ENCODE measurements at places on chromosomes 4 and X.

DNA sequence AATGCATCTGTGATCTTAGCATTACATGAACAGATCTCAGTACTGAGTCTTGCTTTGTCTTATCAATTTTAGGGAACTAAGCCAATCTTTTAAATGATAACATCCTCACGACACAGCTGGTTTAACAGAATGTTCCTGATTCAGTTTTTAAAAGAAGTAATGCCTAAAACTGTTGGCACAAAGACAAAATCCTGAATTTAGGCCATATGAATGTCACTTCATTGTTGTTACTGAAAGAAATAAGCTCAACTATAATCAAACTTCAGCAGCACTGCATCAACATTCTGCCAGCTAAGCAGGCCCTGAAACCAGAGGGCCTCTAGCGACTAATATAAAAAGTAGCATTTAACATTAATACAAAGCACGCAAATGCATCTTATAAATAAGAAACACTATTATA lies 130.6 kb downstream of the FRYL start:
- no peak for DNase-seq

- peak; percentile 88 for DNase-seq
Observed at GRCh38 chr4:108172753-108173598, 4.2 kb upstream of the LEF1 start.

DNA sequence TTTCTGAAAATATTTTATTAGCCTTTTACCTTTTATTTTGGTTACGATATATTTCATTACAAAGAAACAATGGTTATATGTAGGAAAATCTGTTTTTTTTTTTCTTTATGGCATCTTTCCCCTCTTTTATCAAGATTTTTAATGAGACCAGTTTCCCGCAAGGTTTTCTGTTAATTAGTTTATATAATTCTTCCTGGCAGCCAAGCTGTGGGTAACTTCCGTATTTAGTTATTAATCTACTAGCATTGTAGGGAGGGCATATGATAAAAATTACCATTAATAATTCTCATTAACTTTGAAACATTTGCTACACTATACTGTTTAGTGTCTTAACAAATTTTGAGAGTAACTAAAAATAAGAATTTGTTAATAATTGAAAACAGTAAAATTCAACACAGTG lies 181.1 kb upstream of the GPRIN3 start:
- DNase-seq = no peak

DNA sequence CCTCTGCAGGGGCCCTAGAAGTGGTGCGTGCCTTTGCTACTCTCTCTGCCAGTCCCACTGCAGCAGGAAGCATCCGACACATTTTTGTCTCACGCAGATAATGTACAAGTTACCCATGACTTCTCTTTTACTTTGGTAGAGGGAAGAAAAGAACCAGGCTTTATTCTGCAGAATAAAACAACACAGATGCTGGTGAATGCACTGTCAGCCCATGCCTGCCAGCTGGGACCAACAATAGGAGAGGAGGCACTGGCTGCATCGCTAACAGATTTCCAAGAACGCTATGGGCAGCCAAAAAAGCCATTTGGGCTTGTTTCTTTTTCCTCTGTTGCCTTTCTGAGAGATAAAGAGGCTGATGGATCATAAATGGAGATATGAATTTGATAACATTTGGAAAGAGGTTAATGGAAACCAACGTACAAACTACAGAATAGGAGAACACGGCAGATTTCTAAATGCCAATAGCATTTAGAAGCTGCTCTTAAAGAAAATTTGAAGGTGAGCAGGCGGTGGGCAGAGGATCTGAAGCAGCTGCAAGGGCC lies 47.5 kb upstream of the IGFBP7 start:
- DNase-seq = no peak

- DNase-seq = no peak
Observed at GRCh38 chrX:133399411-133399810, 15.9 kb downstream of the GPC4 start.

- no peak for DNase-seq
Observed at GRCh38 chrX:132671229-132671641, 182.4 kb upstream of the MBNL3 start.

- no peak for DNase-seq
Observed at GRCh38 chr4:8769645-8770517, 101.8 kb downstream of the HMX1 start.

DNA sequence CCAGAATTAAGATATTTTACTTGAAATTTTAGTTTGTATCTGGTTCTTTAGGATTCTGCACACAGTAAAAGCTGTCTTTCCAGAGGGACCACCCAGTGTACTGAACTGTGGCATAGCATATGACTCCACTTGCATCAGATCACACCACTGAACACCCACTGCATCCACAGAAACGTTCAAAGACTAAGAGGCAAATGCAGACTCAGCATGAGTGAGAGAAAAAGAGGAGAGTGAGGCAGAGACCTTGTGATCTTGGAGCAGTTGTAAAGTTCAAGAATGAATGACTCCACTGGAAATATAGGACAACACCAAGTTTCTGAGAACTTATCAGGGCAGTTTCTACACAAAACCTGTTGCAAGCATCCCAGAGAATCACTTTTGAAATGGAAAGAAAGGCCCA lies 20.8 kb downstream of the PRDM5 start:
- DNase-seq = no peak

DNA sequence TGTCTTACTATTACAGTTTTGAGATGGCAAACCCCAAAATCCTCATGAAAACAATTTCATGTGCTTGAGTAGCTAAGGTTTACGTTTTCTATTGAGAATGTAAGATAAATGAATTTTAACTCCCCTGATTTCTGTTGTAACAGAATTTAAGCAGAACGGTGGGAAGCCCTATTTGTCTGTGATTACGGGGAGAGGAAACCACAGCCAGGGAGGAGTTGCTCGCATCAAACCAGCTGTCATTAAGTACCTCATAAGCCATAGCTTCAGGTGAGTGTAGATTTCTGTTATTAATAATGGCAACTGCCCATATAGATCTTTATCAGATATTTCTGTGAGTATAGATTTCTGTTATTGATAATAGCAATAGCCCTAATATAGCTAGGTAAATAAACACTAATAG lies 44.2 kb upstream of the RHOH start:
- peak; percentile 57 for DNase-seq

DNA sequence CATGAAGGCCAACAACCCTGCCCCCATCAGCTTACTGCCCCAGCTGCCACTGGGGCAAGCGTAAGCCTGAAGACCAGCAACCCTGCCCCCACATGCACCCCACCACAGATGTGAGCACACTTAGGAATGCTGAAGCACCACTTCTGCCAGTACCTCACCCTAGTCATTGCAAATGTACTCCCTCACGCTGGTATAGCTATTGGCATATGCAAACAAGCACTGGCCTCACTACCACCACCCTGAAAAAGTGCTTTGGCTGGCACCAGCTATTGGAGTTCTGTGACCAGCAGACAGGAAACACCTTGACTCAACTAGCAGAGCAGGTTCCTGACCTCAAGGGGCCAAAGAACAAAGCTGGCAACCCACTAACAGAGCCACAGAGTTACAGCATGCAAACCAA lies 534.4 kb upstream of the POU3F4 start:
- no peak for DNase-seq

DNA sequence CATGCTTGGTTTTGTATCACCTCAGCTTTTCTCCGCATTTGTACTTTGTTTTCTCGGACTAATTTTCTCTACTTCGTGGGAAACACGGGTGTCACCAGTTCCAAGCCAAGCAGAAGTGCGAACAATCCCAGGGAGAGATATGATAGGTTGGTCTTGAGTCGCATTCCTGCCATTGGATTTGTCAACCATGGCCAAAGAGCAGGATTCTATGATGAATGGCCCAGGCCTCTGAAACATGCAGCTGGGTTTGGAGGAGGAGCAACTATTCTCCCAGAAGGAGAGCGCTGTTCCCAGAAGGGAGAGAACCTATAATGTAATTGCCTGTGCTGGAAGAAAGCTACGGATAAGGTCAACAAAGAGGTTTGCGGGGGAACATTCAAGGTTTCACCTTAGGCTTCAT lies 10.3 kb upstream of the FGFBP1 start:
- no peak for DNase-seq

DNA sequence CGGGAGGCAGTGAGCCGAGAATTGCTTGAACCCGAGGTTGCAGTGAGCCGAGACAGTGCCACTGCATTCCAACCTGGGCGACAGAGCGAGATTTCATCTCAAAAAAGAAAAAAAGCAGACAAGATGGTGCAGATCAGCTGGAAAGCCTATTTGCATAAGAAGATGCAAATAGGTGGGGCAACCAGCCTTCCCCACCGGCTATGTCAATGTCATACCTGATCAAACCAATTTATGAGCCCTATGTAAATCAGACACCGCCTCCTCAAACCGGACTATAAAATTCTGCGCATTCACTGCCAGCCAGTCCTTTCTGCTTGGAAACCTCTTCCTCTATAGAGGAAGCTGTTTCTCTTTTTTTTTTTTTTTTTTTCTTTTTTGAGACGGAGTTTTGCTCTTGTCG lies 64.5 kb upstream of the CHRNA9 start:
- no peak for DNase-seq

DNA sequence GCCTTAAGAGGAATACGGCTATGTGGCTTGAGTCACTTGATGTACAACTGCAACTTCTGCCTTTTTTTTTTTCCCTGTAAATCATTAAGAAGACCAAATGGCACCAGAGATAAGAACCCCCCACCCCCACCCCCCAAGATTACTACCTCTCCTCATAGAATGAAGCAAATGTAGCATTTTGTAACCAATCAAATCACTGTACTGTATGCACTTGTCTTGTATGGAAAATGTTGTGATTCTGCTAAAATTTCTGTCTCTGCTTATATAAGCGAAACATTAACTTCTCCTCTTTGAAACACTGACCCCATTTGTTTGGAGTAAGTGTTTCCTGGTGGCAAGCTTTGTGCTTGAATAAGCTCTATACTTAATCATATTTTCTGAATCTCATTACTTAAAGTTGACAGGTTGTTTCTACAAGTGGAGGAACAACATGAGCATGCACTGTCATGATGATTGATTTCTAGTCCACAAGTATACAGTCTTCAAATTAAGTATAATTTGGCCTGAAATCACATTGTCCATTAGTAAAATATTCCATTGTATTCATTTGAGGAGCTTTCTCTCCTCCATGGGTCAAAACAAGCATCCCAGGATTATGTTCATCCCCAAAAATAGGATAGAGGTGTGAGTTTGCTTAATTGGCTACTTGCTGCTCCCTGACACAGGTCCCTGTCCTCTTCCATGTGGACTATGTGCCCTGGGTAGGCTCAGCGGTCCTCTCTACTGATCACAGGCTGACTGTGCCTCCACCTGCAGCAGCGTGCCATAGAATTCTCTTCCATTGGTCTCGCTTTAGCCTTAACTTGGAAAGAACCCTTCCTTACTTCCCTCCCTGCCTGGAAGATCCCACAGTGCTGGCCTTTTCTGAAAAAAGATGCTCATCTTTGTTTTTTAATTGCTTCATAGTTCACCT lies 104.0 kb upstream of the BMP2K start:
- no peak for DNase-seq

DNA sequence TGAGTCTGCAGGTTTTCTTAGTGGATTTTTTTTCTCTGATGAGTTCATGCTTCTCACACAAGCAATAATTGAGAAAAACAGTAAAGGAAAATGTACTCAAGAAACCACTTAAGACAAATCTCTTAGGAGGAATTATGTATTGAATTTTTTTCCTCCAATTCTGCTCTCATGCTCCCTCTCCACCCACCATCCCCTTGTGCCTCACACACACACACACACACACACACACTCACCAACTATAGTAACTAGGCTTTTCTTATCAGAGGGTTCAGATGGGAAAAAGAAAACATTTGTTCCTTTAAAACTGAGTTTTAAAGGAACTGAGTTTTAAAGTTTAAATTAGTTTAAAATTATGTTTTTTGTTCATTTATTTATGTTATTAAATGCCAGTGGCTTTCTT lies 47.0 kb upstream of the ANXA10 start:
- DNase-seq = no peak

- no peak for DNase-seq
Observed at GRCh38 chr4:41452484-41453225, 85.3 kb upstream of the LIMCH1 start.

DNA sequence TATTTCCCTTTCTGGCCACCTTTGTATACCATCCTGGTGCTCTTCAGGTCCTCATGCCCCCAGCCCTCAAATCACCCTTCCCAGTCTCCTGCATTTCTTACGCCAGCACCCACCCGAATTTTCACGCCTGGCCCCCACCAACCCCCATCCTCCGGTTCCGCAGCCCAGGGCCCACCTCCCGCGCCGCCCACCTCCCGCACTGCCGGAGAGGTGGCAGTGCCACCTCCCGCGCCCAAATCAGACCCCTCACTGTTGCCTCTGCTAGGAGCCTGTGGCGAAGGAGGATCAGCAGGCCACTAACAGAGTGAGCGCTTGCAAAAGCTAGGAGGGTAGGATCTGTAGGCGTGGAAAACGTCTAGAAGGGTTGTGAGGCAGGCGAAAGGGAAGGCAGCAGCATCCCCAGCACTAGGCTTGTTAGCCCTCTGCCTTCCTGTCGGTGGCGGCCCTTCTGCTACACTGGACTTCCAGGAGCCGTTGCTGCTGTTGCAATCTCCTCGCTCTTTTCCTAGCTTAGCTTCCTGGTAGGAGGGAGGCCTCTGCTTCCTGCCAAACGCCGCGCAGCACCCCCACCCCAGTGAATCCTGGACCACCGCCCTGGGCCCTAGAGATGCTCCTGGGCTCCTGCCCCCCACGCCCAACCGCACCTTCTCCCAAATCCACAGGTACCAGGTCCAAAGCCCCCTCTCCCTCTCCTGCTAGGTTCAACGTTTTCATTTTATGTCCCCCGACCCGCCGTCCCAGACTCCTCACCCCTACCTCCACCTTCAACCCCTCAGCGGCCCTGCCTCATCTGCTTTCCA lies 51.0 kb downstream of the SPIN2B start:
- no peak for DNase-seq

DNA sequence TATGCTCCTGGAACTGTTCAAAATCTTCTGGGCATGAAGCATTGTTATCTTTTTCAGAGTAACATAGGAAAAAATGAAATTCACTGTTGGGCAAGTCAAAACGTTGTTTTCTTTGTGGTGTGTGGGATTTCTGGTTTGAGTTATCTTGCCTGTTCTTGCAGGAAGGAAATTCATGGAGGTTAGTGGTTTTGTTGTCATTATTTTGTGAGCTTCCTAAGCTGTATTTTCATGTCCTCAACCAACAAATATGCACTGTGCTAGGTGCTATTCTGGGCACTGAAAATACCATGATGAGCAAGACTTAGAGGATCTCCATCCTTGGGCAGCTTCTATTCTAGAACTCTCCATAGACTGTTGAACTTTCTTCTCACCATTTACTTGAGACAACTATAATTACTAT lies 16.9 kb downstream of the SPINK2 start:
- no peak for DNase-seq

GRCh38 chr4:130035391-130035790 lies 939.4 kb downstream of the C4orf33 start:
- DNase-seq = no peak

- DNase-seq = no peak
Observed at GRCh38 chr4:121740796-121741409, 24.1 kb downstream of the SMIM43 start.

DNA sequence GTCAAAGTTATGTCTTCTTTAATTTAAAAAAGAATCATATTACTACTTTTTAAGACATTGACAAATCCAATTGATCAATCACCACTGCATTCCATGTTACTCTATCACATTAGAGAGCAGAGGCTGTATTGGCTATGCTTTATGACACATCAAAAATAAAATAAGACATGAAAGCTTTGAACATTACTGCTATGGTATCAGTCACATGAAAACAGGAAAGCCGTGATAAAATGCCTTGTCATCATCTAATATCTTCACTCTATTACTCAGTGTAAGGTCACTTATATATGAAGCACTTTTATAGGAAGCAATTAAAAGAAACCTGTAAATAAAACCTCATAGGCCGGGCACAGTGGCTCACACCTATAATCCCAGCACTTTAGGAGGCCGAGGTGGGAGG lies 27.7 kb upstream of the CEP135 start:
- no peak for DNase-seq
